Motor neuron (in vitro differentiated cells): ENCODE measurements at places on chromosomes 6 and 20.

DNA sequence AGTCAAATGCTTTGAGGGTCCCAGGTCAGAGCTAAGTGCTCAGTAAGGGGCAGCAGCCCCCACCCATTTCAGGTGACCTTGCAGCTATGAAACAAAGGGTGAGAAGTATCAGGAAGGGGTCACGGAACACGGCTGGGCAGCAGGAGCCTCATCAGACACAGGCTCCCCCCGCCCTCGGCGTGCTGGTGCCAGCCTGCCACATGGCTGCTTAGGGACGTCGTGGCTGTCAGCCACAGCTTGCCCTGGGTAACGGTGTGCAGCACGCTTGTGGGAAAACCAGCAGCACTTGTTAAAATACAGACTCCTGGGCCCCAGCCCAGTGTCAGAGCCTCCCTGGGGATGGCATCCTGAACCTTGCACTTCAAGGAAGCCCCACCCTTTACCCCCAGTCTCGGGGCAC lies 39.3 kb downstream of the SSR1 start:
- no peak for ATAC-seq

DNA sequence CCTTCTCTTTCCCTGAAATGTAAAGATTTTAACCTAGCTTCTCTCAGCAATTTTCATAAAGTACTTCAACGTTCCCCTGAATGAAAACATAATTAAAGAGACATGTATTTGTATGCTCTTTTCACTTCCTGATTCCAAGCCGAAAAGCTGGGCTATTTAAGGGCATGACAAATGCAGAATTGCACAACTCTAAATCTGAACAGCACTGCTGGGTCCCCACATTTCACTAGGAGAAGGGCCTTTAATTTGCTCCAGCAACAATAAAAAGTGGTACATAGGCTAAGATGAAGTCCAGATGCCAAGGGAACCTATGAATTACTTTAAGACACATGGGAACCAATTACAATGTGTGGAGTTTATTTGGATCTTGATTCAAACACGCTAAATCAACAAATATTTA lies 42.0 kb downstream of the IRAK1BP1 start:
- ATAC-seq, result no peak

DNA sequence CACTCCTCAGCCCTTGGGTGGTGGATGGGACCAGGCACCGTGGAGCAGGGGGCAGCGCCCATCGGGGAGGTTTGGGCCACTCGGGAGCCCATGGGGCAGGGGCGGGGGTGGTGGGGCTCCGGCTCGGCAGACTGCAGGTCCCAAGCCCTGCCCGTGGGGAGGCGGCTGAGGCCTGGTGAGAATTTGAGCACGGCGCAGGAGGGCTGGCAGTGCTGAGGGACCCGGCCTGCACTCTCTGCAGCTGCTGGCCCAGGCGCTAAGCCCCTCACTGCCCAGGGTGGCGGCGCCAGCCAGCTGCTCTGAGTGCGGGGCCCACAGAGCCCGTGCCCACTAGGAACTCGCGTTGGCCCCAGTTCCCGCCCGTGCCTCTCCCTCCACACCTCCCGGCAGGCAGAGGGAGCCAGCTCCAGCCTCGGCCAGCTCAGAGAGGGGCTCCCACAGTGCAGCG lies 182.1 kb upstream of the OPRM1 start:
- no peak for ATAC-seq

- no peak for ATAC-seq
Measured at GRCh38 chr20:13249118-13249797, 28.2 kb downstream of the ISM1 start.

- ATAC-seq, result no peak
Measured at GRCh38 chr6:118103381-118104146, 196.5 kb downstream of the SLC35F1 start.

DNA sequence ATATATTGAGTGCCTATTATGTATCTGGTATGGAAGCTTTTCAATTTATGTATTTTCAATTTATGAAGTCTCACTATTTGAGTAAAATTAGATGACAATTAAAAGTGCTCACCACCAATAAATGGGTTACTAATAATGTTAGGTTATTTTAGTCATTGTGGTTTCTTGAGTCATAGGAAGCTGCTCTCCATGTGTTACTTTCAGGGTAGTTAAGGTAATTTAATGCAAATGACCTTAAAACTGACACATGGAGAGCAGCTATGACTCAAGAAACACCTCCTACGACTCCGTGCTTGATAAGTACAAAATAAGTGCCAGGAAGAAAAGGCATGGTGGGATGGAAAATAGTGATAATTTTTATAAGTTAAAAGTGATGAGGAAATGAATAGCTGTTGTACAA lies 16.5 kb upstream of the TINAG start:
- ATAC-seq, result no peak

GRCh38 chr20:12055161-12055560 lies 137.5 kb downstream of the BTBD3 start:
- ATAC-seq, result no peak

GRCh38 chr6:32622545-32623401 lies 14.4 kb upstream of the HLA-DQA1 start:
- ATAC-seq, result peak; percentile 36

DNA sequence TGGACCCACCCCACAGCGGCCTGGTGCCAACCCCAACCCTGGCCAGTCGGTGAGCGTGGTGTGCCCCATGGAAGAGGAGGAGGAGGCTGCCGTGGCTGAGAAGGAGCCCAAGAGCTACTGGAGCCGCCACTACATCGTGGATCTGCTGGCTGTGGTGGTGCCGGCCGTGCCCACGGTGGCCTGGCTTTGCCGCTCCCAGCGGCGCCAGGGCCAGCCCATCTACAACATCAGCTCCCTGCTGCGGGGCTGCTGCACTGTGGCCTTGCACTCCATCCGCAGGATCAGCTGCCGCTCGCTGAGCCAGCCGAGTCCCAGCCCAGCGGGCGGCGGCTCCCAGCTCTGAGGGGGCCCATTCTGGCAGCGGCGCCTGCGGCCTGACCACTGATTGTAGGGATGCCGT lies 23.2 kb downstream of the SDCBP2 start:
- peak; percentile 67 for ATAC-seq

GRCh38 chr6:17469006-17469832 lies 75.8 kb downstream of the CAP2 start:
- ATAC-seq, result no peak

DNA sequence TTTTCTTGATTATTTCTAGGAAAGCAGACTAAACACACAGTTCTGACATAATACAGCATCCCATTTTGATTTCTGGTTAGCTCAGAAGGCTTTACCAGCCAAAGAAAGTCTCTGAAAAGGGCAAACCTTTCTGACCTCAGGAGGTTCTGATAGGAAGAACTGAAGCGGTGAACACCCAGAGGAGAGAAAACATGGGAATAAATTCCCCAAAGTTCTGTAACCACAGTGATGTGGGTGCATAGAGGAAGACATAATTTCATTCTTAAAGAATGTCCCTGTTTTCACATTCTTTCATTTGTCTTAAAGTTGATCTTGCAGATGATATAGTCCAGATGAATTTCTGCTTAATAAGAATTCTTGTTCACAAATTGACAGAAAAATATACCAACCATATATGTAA lies 60.3 kb downstream of the RSPO3 start:
- ATAC-seq, result no peak

- ATAC-seq, result no peak
Measured at GRCh38 chr20:31537890-31538289, 23.6 kb downstream of the HM13 start.

- peak; percentile 62 for ATAC-seq
Measured at GRCh38 chr6:148493424-148493823, 150.8 kb downstream of the SASH1 start.

DNA sequence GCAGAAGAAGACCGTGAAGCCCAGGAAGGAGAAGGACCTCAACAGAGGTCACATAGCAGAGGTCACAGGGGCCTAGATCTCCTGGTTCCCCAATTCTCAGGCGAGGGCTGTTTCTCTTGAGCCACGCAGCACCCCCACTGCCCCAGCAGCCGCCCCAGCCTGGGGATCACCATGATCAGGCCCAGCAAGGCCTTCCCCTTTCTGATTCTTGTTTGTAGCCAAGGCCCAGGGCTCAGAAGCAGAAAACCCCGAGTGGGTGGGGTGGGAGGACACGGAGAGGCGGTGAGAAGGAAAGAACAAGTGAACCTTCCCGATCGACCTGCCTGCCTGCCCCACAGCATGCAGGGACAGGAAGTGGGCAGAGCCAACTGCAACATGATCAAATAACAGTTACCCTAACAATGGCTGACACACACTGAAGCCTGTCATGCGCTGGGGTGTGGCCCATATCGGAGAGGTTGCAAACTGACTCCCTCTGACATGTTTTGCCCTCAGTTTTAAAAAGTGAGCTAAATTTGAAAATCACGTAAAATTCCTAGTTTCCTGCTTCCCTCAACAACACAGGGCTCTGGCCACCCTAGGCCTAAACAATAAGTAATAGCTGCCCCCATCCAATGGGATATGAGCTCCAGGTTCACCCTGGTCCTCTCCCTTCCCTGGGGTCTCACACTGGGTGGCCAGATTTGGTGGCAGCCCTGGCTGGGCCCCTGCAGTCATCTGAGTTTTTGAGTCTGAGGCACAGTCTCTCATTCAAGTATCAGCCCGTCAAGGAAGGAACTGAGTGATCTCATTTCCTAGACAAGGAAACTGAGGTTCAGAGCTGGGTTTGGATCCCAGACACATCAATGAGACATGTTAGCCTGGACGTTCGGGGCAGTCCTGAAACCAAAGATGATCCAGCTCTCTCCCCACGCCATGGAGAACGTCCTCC lies 6.5 kb downstream of the PEDS1 start:
- ATAC-seq, result peak; percentile 27

DNA sequence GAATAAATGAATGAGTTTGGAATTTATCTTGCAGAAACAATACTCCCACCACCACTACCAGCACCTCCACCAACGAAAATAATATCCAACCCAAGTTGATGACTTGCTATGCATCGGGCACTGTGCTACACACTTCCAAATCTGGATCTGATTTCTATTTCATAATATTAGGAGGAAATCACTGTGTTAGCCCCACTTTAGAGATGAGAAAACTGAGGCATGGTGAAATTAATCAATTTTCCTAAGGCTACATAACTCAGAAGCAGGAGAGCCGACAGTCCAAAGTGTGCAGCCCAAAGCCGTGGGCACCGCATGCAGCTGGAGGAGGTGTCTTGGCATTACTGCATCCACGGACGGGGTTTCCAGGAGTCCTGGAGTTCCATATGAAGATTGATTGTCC lies 17.6 kb downstream of the TCF15 start:
- no peak for ATAC-seq

DNA sequence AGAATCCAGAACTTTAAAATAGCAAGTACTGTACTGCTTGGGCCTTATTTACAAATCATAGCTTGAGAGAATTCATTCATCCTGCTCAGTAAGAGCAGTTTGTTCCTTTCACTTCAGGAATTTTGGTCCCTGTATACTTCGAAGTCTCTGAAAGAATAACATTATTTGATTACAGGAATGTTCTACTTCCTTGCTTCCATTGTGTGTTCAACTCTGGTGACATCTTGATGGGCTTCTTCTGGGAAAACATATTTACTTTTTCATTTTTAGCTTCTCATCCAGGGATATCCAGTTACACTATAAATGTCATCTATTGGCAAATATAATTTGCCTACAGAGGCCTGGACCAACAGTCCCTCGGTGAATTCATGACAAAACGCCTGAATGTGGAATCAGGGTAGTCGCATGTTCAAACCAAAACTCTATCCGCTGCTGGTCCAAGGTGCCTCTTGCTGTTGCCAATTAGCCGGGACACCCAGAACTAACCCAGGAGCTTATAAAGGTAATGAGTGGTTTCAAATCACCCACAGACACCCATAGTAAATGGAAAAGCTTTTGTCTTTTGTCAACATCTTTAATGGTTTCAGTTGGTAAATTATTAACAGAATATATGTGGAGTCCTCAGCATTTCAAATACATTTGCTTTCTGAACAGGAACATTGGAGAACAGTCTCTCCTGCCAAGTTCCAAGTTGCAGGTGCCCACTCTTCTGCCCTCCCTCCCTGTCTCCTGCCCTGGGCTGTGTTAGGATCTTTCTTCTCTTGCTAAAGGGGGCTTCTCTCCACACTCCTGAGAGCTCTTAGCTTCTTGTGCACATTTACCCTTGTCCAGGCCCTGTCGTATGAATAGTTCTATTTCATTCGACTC lies 162.5 kb upstream of the CITED2 start:
- ATAC-seq, result no peak

- no peak for ATAC-seq
Measured at GRCh38 chr6:149984773-149985172, 21.0 kb downstream of the ULBP1 start.

DNA sequence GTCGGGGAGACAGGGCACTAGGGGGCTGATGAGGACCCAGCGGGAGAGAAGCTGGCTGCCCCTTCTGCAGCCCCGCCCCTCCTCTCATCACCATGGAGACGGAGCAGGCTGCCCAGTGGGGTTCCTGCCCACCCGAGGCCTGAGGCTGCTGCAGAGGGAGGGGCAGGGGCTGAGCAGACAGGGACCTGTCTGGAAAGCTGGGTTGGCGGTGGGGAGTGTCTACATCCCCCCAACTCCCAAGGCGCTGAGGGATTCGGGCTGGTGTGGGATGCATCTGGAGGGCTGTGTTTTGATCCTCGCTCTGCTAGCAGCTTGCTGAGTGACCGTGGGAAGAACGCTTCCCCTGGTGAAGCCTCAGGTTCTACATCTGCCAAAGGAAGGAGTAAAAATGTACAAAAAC lies 1.2 kb upstream of the BPI start:
- ATAC-seq, result peak; percentile 84

- no peak for ATAC-seq
Measured at GRCh38 chr6:138456401-138456790, 42.9 kb downstream of the NHSL1 start.

- ATAC-seq, result no peak
Measured at GRCh38 chr20:51424270-51425117, 118.0 kb downstream of the NFATC2 start.

DNA sequence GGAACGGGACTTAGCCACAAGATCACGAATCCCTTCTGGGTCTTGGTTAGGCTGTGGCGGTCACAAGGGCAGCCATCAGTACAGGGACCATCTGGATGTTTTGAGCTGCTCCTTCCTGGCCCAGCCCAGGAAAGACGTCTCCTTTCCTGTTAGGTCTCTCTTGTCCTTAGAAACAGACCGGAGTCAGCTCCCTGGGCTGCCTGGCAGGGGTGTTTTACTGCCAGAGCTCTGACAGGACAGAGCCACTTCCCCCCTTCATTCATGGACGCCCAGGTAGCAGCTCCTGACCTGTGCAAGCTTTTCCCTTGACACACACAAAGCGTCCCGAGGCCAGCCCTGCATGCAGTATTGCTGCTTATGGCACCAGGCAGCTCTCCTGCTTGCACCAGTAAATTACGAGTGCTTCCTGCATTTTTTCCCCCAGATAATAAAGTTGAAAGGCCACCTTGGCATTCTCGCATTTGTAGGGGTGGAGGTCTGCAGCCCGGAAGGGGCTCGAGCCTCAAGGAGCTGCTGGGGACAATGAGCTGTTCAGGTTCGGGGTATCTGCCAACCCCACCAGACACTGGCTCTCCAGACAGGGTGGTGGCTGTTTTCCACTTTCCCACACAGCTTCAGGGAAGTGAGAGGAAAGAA lies 87.4 kb downstream of the NOL4L start:
- no peak for ATAC-seq

- no peak for ATAC-seq
Measured at GRCh38 chr6:136365776-136366354, 76.2 kb upstream of the BCLAF1 start.

GRCh38 chr6:84556541-84557335 lies 207.7 kb downstream of the TBX18 start:
- no peak for ATAC-seq

GRCh38 chr20:37236462-37236861 lies 25.2 kb downstream of the GHRH start:
- no peak for ATAC-seq

- ATAC-seq, result no peak
Measured at GRCh38 chr20:22307409-22307808, 277.0 kb downstream of the FOXA2 start.

GRCh38 chr20:19816386-19816785 lies 58.3 kb downstream of the RIN2 start:
- no peak for ATAC-seq
